ENCODE measurements at places on chromosomes 2 and 18.

- peak; percentile 45 for DNase-seq
These were observed 552.8 kb upstream of the NRP2 start for GRCh38 chr2:205129531-205129930.

DNA sequence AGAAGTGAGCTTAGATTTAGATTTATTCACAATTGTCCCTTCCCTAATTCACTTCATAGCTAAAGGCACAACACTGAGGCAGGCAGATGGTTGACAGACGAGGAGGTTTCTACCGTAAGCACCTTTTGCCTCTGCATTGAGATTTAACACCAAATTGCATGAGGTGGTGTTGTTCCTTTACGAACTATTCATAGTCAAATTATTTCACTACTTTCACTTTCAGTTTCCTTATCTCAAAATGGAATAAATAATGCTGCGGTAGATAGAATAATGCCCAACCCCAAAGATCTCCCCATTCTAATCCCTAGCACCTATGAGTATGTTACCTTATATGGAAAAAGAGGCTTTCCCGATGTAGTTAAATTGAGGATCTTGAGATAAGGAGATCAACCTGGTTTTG, 58.9 kb upstream of the LINC00305 start:
- no peak for DNase-seq

DNA sequence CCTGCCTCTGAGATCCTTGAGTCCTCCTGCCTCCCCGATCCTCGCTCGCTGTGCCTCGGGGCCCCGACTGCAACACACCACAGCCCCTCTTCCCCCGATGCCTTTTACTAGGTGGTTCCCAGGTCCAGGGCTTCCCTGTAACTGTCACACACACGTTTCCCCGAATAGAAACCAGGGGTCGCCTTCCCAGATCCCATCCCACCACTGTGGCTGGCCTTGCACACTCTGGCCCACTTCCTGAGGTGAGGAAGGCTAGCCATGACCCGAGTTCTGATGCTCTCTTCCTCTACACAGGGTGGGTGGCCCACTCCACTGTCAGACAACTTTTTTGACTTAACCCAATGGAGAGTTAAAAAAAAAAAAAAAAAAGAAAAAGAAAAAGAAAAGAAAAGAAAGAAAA, 139.6 kb upstream of the ASB18 start:
- no peak for DNase-seq

- DNase-seq: no peak
These were observed 244.1 kb downstream of the ICOS start for GRCh38 chr2:204180649-204181048.

- no peak for DNase-seq
These were observed 24.9 kb downstream of the FHOD3 start for GRCh38 chr18:36322408-36322728.

- no peak for DNase-seq
These were observed 316.1 kb upstream of the MYT1L start for GRCh38 chr2:2647141-2647541.

- DNase-seq: no peak
These were observed 299.3 kb downstream of the RND3 start for GRCh38 chr2:150188177-150188576.

DNA sequence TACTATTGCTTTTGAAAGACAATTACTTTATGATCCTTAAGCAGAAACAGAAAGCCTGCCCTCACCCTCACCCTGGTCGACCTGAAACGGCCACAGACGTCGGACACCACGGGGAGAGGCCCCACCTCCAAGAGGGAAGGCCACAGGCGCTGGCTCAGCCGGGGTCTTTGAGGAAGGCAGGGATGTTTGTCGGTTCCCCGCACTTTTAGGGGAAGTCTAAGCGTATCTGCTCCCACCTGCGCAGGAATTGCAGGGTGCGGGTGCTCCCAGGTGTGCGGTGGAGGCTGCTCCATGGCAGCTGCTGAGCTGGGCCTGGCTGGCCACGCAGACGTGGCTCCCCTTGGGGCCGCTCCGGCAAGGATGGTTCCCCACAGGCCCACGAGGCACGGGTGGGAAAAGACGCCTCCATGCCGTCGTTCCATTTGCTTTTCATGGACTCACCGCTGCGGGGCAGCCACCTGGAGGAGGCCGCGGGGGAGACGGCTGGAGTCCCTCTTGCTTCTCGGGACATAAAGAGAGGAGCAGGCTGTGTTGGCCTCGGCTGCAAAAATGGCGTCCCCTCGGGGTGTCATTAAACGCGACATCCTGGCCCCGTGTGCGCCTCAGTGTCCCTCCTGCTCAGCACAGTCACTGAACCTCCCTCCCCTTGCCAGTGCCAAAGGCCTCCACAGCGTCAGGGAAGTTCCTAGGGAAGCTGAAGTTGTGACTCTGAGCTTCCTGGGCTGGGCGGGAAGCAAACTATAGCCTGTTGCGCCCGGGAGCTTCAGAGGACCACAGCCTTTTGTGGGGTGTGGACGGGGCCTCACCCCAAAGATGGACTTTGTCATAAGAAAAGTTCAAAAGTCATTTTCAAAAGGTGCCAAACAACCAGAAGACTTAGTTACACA, 63.4 kb downstream of the NFATC1 start:
- DNase-seq: no peak

- DNase-seq: peak; percentile 28
These were observed 316.6 kb upstream of the NCKAP5 start for GRCh38 chr2:133884739-133885381.

- DNase-seq: peak; percentile 73
These were observed 864 bp downstream of the LBH start for GRCh38 chr2:30231996-30232800.

DNA sequence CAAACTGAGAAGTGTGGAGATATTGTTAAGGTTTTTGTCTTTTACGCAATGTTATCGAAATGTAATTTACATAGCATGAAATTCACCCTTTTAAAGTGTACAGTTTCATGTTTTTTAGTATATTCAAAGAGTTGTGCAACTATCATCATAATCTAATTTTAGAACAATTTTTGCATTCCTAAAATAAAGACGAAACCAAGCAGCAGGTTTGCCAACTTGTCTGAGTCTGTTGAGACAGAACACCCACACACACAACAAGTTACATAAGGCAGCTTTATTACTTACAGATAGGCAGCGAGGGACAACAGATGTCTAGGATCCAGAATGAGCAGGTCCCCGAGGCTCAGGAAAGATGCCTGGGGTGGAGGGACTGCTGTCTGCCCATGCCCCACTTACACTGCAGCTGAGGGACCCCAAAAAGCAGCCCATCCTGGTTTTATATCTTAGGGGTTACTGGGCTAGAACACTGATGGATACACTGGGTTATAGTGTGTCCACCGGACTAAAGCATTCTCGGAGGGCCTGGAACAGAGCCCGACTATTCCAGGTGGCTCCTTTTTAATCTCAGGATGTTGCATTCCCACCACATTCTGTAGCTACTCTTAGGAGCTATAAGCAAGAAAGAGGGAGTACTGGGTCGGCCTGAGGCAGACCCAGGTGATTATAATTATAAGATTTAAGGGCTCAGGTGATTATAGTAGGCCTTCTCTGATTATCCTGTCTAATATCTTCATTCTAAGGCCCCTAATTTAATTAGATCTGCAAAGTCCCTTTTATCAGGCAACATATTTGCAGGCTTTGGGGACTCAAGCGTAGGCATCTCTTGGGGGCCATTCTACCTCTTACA, 150.2 kb upstream of the DOK6 start:
- DNase-seq: no peak

GRCh38 chr18:43846299-43846698, 569.0 kb upstream of the SYT4 start:
- DNase-seq: no peak

- no peak for DNase-seq
These were observed 69.8 kb upstream of the CDKL4 start for GRCh38 chr2:39313575-39313974.

- no peak for DNase-seq
These were observed 31.2 kb upstream of the EN1 start for GRCh38 chr2:118878531-118879149.

GRCh38 chr2:30899516-30900054, 92.3 kb upstream of the CAPN13 start:
- DNase-seq: no peak
